ENCODE measurements at places on chromosomes 6 and 20.

DNA sequence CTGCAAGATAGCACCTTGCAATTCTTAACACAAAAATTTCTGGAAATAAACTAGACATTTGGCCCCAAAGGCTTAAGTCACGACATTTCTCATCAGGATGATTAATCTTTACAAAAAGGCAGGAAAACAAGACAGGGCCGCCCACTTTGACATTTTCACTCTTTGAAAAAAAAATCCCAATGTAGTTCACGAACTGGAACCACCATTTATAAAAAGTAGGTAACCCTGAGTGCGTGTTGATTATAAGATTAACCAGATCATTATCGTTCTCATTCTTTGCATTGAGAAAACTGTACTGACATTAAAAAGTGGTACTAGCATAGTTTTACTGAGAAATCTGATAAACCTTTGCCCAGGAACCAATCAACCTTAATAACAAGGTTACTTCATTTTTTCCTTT lies 108.8 kb downstream of the HUS1B start:
- DNase-seq, result no peak

GRCh38 chr6:17064975-17065374 lies 36.9 kb upstream of the STMND1 start:
- no peak for DNase-seq

DNA sequence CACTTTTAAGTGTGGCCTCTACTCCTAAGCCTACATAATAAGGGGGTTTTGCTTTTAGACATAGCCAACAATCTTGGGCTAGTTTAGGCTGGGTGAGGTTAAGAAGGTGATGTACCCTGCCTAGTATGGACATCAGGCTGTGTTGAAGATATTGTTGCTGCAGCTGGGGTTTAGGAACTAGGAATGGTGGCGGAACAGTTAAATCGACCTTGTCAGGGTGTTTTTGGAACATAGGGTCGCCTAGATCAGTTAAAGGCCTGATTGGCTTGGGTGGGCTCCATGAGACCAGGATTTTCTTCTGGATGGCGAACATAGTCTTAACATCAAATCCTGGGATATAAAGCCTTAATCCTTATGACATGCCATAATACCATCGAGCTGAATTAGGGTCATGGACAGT lies 156.1 kb downstream of the TRIM27 start:
- no peak for DNase-seq

DNA sequence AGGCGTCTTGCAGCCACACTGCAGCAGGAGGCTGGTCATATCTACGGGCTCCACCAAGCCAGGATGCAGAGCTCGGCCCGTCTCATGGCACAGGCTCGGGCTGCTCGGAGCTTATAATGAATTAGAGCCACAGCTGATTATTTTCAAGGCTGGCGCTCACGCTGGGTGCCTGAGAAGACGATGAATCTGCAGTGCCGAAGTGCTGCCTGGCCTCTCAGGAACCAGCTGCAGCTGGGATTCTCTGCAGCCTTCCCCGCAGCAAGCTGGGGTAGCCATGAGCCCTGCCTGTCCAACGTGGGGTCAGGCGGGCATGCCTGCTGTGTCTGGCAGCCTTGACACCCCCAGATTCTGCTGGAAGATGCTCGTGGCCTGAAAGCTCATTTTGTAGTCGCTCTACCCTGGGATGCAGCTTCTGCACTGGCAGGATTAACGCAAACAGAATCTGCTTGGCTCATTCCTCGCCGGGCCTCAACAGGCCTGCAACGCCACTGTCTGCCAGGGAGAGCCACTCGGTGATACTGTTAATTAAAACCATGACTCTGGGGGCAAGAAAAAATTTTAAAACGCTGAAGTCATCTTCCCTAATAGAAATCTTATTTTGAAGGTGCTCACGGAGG lies 104.3 kb downstream of the CDH26 start:
- peak; percentile 43 for DNase-seq

- no peak for DNase-seq
These were observed 65.5 kb downstream of the PPP1R3G start for GRCh38 chr6:5150551-5151075.

- peak; percentile 26 for DNase-seq
These were observed at the start of gene EZR for GRCh38 chr6:158819213-158819976. Gene EZR (minus strand): TSS chr6:158819368. CDS start chr6:158818093, 1,275 bp downstream.

DNA sequence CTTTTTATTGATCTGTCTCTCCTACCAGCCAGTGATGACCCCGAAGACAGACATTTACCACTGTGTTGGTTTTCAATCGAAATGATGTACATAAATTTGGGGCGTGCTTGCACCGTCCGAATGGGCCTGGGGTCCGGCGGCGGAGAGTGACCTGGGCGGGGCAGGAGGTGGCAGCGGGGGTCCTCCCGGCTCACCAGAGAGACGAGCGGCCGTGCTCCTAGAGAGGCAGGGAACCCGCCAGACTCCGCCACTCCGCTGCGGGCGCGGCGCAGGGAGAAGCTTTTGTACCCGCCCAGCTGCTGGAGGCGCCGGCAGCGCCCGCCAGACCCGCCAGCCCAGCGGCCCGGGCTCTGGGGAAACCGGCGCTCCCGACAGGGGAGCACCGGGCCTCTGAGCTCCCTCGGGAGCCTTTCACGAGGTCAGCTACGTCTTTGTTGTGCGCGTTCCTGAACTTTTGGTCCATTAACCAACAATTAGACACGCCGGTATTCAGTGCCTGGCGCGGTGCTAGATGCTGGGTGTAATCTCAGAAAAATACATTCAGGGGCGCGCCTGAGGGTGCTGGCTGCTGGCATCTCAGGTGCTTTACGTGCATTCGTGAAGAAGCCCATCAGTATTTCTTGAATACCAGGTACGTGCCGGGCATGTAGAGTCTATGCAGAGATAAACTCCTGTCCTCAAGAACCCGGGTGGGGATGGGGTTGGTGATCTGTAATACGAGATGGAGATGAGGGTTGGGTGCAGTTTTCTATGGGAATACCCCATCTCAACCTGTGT lies at the start of gene PGBD1:
Gene PGBD1 (plus strand): TSS at position 285 of the 777 bp plus-strand sequence. CDS start 2,242 bp downstream, outside the sequence.
- DNase-seq, result peak; percentile 56

- no peak for DNase-seq
These were observed 71.3 kb downstream of the AKAP12 start for GRCh38 chr6:151310852-151311767.

- DNase-seq, result no peak
These were observed 20.0 kb downstream of the ZNF341 start for GRCh38 chr20:33751775-33752174.

GRCh38 chr6:35236223-35236622 lies 22.5 kb downstream of the SCUBE3 start:
- DNase-seq, result no peak

GRCh38 chr20:63281742-63282665 lies 9.4 kb downstream of the ARFGAP1 start:
- DNase-seq, result no peak

- no peak for DNase-seq
These were observed 19.1 kb upstream of the FOXC1 start for GRCh38 chr6:1590580-1590979.

DNA sequence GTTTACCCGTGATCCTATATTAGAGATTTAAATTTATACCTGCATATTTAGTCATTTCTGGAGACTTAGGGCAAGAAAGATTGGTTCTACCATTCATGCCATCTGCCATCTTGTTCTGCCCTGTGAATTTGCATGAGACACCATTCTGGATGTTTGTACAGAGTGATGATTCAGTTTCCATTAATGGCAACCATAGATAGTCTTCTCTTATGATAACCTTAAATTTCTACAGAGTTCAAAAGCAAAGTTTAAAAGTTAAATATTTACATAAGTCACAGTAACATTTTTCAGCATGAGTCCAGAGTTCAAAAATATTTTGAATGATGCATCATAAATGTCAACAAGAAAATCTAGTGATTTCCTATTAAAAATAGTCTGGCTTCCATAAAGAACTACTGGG lies 23.2 kb downstream of the PLCB1 start:
- no peak for DNase-seq

DNA sequence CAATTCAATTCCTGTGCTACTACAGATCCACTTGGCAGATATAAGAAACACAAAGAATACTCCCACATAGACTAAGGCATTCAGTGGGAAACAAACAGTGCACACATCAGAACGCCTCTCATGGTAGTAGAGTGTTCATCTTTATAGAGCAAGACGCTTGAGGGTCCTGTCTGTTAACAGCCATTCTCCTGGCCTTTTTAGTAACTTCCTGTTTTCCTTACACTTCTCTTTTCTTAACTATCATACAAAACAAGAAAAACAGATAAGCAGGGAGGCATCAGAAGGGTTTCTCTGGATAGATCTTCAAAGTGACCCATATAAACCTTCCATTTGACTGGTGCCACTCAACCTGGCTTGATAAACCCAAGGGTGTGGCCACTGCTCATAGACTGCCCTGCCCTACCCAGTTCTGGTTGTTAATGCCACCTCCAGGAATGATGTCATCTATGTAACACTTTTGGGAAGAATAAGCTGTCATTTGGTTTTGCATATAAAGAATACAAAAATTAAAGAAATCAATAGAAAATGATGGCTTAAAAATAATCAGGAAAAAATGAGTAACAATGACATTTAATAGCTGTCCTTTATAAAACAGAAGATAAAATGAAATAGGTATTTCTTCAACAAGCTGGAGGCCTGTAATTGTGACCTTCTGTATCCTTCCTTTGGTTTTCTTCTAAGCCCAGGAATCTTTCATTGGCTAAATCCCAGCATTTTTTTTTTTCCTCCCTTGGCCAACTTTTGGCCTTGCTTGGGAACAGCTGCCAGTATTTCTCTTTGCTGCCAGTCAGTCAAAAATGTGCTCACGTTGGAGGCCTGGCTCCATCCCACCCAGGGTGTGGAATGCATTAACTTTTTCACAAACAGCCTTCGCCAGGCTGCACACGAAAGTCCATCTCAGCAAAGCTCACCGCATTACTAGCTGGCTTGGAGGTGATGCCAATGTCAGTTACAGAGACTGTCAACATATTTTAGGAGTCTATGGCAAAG lies 103.5 kb downstream of the GJA10 start:
- no peak for DNase-seq

- DNase-seq, result no peak
These were observed 222.1 kb downstream of the LAMA2 start for GRCh38 chr6:129105035-129105434.

- DNase-seq, result no peak
These were observed 30.5 kb downstream of the SPDEF start for GRCh38 chr6:34525431-34526175.

GRCh38 chr6:151747896-151748295 lies 59.6 kb upstream of the ESR1 start:
- DNase-seq, result no peak

- no peak for DNase-seq
These were observed 447 bp downstream of the MCM3 start for GRCh38 chr6:52284131-52284459.
